Stimulated activated CD8-positive, alpha-beta memory T cell treated with anti-CD3 and anti-CD28 coated beads, Interleukin-7, amount 100 ng/mL, for 1 hour (primary cell): ENCODE measurements at places on chromosomes 2 and 18.

DNA sequence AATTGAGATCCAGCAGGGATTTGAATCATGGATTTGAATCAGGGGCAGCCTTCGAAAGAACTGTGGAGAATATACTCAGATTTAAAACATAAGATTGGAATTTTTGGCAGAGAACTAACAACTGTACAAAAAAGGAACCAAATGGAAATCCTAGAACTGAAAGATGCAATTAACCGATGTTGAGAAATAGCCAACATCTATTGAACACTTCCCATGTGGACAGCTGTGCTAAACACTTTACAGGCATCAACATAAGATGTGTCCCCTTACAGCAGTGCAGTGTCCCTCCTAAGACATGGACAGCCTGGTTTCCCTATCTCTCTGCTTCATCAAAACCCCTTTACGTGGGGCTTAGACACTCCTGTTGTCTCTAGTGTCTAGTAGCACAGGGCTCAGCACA, 3.7 kb upstream of the IL1RN start:
- no peak for DNase-seq

DNA sequence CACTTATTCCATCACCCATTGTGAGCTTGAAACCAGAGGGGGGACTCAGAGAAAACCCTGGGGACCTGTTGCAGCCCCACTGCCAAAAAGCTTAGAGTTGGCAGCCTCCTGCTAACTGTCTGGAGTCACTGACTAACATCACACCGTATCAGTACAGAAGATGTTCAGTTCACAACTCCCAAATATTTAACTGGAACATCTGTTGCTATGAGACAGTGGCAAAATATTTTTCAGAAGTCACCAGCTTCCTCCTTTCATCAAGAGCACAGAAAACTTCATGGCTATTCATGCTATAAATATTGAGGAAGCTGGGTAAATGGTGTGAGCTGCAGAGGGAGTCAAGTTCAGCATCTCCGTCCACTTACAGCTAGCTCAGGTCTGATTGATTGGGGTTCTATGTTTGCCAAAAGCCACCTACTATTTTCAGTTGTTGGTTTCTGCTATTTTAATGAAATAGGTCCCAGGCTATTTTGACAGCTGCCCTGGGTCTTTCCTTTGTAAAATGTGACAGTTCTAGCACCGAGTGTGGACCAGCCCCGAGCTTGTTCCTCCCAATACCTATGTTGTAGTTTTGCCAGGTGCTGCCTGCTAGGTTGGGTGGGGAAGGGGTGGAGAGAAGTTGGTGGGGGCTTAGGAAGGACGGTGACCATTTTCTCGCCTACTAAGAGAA, 9.8 kb downstream of the TUBB6 start:
- no peak for DNase-seq

- DNase-seq: no peak
Observed at GRCh38 chr2:9382604-9383235, 40.6 kb downstream of the ITGB1BP1 start.

GRCh38 chr2:174436351-174436750, 40.8 kb downstream of the SCRN3 start:
- no peak for DNase-seq

DNA sequence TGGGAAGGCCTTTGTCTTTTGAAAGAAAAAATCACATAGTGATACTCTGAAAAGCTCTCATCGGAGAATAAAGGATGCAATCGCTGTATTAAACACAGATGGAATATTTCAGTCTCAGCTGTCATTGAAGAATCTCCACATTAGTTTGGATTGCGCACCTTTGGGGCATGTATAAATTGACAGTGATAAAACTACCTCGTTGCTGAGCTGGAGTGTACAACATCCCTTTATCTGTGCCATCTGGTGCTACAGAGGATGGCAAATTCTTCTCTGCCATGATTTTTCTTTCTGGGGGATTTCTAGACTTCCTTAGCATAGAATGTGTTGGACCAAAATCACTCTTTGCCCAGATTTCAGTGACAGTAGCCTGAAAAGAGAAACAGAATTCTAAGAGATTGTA, 185.3 kb downstream of the PARD3B start:
- no peak for DNase-seq

DNA sequence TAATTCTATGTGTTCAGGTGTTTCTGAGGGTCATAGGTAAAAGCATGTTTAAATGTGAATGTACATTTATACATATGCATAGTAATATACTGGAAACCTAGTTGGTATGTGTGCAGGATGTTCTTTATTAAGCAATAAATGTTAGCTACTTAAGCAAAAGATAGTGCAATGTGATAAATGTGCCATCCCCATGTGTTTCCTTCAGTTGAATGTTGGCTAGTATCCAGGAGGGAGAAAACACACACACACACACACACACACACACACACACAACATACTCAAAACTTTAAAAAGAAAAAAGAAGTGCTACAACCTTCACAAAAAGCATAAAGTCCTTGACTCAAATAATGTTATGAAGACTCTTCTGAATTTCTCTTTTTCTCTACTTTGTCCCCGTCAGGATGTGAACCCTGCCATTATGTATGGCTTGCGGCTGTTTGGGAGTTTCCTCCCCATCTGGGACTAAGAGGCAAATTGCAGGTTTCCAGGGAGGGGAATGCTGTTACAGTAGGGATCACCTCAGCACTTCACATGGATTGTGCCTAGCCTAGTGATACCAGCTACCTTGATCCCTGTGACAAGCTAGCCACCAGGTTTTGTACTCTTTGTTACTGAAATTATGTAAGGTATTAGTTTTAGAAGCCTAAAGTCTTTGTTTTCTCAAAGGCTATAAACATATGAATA, 82.6 kb downstream of the IKZF2 start:
- no peak for DNase-seq

DNA sequence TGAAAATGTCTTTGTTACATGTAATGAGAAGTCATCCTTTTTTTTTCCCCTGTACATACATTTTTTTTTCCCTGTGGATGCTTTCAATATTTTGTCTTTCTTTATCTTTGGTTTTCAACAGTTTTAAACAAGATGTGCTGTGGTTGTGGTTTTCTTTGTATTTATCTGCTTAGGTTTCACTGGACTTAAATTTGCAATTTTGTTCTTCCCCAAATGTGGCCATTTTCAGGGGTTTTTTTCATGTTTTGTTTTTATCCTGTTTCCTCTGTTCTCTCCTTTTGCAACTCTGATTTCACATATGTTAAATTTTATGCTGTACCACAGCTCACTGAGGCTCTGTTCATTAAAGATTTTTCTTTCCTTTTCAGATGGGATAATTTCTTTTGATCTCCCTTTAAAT, 41.7 kb downstream of the GALNT1 start:
- no peak for DNase-seq

DNA sequence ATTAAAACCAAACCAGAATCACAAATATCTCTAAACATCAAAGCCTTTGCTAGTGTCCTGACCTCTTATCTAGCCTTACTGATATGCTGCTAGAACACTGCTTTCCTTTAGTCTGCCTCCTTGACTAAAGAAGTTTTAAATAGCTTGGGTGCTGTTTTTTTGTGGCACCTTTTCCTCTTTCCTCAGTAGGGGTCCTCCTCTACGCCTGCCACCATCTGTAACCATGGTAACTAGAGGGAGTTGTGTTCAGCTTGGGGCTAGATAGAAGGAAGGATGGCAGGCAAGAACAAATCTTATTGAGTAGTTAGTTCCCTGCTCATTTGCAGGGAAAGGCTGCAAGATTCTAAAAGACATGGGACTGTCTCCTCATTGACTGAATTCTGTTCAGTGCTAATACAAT, 86.0 kb downstream of the TAF4B start:
- DNase-seq: no peak

DNA sequence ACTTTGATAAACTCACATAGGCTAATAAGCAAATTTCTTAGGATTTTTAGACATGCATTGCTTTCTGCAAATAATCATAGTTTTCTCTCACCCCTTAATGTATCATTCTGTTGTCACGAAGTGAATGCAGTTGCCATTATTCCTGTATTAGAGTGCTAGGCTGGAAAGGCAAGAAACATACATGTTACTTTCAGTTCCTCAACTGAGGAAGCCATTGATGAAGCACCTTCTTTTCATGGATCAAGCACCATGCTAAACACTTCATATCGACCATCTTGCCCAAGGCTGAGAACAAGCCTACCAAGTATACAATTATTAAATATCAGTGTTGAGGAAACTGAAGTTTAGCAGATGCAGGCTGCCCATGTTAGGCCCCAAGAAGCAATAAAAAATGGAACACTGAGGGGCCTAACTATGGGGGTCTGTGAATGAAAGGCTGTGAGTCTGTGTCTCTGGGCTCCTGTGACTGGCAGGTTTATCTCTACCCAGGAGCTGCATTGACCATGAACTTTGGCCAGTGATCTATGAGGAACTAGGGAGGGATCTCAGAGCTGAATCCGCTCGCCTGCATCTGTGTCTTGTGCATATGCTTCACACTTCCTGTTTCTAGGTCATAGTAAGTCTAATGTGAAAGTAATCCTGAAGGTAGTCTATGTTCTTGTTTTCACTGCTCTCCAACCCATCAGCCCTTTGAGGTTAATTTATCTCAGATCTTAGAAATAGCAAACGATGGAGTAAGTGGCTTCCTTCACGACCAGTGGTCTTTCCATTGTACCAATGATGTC, 16.0 kb upstream of the TSPYL6 start:
- no peak for DNase-seq

DNA sequence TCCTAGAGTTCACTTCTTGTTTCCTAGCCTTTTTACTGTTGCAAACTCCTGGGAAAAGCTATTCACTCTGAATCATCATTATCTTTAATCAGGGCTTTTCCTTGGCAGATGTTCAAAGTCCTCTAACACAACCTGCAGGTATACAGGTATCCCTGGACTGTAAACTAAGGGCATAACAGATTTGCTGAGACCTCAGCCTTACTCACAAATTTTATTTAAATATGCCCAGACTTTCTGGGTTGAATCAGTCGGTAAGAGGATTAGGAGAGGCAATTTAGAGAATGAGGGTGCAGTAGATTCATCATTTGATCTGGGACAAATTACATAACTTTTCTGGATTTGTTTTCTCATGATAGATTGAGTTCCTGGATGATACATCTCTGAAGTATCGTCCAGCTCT, 217.8 kb upstream of the STON1 start:
- no peak for DNase-seq

GRCh38 chr2:157420771-157421323, 23.0 kb downstream of the CYTIP start:
- DNase-seq: no peak

DNA sequence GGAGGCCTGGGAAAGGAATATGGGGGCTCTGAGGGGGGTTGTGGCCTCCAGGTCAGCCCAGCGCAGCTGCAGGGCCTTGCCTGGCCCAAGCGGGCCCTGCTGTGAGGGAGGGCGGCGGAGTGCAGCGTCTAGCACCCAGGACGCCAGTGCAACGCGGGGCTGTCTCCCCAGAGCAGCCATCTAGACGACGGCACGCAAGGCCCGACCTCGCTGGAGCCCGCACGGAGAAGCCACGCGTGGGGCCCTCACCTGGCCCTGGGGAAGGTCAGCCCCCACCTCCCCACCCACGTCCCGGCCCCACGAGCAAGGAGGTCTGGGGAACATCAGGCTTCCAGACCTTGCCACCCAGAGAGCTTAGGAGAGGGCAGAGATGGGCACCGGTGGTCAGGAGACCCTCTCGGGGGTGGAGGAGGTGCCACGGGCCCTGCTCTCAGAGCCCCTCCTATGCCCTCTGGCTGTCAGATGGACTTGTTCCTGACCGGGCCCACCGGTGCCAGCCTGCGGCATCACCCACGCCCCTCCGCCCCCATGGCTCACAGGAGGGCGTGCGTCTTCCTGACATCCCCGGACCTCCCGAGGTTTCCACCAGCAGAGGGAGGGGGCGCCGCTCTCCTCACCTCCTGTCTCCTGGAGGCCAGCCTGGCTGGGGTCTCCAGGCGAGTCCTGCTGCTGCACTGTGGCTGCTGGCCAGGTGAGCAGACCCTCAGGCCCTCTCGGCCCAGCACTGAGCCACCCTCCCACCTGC, 17.0 kb downstream of the GPR35 start:
- no peak for DNase-seq

DNA sequence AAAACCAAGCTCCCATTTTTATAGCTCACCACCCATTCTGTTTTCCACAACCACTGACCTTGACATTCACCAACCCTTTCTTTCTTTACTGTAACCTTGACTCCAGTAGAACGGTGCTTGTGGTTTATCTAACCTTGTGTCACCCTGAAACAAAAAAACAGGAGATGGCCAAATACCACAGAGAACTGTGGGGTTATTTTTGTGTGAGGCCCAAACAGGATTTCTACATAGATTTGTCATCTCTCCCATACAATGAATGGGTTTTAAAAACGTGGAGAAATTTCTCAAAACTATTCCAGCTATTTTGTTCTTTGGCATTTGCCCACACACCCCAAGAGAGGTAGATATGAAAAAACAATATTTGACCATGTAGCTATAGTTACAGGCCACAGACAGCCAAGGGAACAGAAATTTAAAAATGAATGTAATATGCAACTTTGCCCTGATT, 231.3 kb upstream of the TANK start:
- no peak for DNase-seq

DNA sequence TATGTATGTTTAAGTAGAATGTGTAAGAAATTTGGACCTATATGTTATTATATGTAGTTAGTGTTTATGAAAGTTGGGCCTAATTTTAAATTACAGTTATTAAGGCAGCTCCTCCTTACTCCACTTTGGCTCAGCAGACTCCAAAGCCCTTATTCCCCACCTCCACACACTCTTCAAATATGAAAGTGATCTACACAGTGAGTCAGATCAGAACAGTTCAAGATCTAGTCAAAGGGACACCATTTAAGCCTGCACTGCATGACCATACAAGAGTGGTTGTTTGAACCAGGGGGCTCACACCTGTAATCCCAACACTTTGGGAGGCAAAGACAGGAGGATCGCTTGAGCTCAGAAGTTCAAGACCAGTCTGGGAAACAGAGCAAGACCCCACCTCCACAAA, 21.2 kb upstream of the PMAIP1 start:
- no peak for DNase-seq

- peak; percentile 3 for DNase-seq
Observed at GRCh38 chr18:62637807-62638687, 77.3 kb upstream of the PHLPP1 start.

- DNase-seq: no peak
Observed at GRCh38 chr2:143284087-143284675, 155.0 kb downstream of the ARHGAP15 start.

DNA sequence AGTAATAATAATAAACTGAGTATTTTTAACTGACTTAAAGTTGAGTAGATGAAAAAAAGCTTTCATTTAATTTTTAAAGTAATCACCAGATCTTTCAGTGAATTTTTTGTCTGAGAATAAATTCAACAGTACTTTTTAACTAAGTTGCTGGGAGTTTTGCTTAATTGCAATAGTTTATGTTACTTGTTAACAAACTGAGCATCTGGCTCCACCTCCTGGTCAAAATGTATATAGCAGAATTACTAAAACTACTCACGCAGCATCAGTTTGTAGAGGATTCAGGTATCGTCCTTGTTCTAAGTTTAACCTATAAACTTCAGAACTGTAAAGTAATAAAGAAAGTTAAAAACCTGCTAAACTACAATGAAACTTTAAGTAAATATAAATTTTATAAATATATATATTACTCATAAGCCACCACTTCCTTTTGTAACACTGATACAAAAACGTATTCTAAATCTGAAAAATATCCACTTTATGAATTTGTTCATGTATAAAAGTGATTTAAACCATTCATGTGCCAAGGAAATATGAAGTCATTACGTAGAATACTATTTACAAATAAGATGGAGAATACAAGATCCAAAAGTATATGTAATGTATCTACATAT, 21.3 kb downstream of the NOL10 start:
- DNase-seq: no peak
